ENCODE measurements at places on chromosomes 3 and 15.
A peak's percentile ranks its signal among the peaks of the same experiment; 100 is the strongest.

- DNase-seq = no peak
These were observed 33.2 kb downstream of the CDCP1 start for GRCh38 chr3:45112939-45113338.

DNA sequence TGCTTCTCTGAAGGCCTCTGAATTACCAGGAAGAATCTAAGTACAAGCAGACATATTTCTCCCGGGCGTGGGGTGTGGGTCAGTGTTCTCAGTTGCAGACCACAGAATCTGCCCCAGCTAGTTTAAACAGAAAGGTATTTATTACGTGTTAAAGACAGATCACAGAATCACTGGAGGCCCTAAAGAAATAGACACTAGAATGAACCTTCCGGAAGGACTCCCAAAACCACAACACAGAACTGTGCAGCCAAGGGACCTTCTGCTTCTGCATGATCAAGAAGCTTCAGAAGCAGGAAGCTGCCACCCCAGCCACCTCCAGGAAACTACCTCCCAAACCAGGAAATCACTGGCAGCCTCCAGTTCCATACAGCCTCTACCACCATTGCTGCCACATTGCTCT, 32.7 kb upstream of the ZFAND6 start:
- no peak for DNase-seq

DNA sequence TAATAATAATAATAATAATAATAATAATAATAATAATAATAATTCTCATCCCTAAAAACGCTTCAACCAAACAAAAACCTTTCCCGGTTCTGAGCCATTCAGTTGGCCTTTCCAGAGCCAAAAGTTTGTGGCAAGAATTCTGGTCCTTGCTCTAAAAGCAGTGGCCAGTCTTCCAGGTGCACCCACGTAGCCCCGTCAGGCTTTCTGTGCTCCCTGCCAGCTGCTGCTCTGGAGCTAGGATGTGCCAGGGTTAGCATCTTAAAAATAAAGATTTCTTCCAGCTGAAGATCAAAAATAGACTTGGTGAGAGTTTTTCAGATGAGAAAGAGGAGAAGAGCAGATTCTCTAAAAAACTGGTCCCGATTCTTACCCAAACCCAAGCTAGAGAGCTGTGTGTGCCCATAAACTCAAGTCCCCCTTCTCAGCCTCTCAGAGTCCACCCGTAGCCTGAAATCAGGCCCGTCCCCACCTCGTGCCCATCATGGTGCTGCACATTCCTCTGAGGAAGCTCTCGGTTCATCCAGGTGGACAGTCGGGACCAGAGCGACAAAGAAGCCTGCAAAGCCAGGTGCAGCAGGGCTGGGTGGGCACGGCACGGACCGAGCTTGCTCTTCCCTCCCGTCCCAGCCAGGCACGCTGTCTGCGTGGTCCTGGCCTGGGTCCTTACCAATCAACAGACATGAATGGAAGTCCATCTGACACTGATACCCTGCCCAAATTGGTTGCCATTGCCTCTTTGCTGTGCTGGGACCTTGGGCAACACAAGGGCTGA, 155.6 kb downstream of the LRRC28 start:
- DNase-seq = no peak

DNA sequence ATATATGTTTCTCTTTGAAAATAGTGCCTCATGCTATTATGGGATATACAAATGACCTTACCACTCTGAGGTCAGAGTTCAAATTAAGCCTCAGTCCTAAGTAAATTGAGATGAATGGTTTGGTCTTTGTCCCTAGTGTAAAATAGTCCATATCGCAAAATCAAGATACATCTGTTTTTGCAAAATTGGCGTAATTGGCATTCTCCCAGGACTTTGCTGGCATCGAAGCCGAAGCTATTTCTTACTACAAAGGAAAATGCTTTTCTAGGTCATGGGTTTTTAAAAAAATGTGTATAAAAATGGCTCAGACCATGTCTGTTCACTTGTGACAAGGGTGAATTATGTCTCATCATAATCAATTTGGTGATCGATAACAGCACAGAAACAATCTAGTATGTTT, 25.9 kb downstream of the ROBO2 start:
- no peak for DNase-seq

GRCh38 chr3:120708408-120708807, 26.4 kb upstream of the HGD start:
- DNase-seq = no peak

GRCh38 chr3:31610700-31611275, 78.1 kb downstream of the STT3B start:
- DNase-seq = no peak

GRCh38 chr3:25817638-25818037, 27.7 kb downstream of the OXSM start:
- no peak for DNase-seq

DNA sequence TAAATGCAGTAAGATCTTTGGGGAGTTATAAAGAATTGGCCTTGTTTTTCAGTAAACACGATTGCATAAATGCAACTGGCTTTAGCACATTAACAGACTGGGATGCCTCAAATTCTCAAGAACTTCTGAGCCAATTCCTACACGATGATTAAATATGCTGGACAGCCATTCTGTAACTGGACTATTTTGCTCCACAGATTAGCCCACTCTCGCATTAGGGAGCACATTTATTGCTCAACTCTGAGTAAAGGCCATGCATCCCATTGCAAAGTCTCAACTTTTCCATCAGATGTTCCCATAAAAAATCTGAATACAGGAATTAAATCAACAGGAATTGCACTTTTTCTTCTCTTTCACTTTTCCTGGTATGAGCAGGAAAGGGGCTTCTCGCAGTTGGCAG, 66.7 kb upstream of the PRICKLE2 start:
- no peak for DNase-seq

- no peak for DNase-seq
These were observed 67.9 kb upstream of the KY start for GRCh38 chr3:134718726-134719125.

GRCh38 chr3:11060500-11061251, 68.1 kb downstream of the SLC6A1 start:
- peak; percentile 69 for DNase-seq

GRCh38 chr3:185654758-185655145, 68.7 kb downstream of the SENP2 start:
- DNase-seq = no peak

- no peak for DNase-seq
These were observed 104.9 kb downstream of the TPRG1 start for GRCh38 chr3:189276444-189277219.

GRCh38 chr3:73490453-73491286, 134.1 kb downstream of the PDZRN3 start:
- no peak for DNase-seq

GRCh38 chr3:170999737-171000242, 26.7 kb downstream of the SLC2A2 start:
- DNase-seq = no peak

- no peak for DNase-seq
These were observed 23.7 kb downstream of the TPM1 start for GRCh38 chr15:63066272-63066671.

GRCh38 chr3:8499181-8499611, 2.4 kb upstream of the LMCD1 start:
- DNase-seq = no peak

DNA sequence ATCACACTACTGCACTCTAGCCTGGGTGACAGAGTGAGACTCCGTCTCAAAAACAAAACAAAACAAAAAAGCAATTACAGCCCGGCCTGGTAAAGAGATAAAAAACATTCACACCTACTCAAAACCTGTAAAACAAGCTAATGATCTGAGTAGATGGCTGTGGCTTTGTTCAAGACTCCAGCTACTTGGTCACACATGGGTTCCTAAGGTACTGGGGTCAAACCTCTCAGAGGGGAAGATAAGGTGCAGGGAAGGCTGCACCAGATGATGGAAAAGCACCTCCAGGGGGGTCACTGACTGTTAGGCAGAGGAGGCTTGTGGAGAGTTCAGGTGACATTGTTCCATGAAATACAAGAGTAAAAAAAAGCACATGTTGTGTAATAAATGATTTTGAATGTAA, 450.2 kb upstream of the WNT5A start:
- DNase-seq = no peak

- no peak for DNase-seq
These were observed 272.1 kb downstream of the UNC13C start for GRCh38 chr15:54250326-54250725.

GRCh38 chr3:82384181-82384580, 622.7 kb upstream of the GBE1 start:
- DNase-seq = no peak

DNA sequence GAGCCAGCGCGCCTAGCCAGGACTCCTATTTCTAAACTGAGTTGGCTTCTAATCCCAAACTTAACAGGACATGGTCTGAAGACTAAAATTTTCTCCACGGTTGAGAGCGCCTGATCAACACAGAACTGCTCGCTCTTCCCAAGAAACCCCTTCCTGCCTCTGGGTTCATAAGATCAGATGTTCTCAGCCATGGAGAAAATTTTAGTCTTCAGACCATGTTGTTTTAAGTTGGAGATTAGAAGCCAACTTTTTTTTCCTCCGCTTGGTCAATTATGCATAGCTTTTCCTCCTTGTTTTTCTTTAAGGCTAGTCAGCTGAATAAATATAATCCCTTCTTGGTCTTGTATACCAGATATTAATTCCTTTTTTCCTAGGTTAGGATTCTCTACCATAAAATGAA, 356.6 kb upstream of the ADAMTS9 start:
- no peak for DNase-seq

- DNase-seq = no peak
These were observed 40.9 kb upstream of the TSPAN3 start for GRCh38 chr15:77111789-77112188.

DNA sequence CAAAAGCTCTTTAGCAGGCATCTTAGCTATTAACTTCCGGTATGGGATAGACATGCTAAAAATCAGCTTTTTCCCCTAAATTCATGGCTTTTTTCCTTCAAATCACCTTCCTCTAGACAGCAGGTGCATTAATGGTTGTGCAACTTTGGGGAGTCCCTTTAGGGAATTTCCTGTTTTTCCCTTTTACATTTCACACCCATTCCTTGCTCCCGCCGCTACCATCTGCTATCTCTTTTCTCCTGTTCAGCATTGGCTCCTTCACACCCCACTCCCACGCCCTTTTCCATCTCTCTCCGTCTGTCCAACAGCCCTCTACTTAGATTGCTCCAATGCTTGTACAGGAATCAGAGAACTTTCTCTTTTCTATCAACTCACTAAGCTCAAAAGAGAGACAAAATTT, 43.4 kb downstream of the FEZF2 start:
- no peak for DNase-seq

DNA sequence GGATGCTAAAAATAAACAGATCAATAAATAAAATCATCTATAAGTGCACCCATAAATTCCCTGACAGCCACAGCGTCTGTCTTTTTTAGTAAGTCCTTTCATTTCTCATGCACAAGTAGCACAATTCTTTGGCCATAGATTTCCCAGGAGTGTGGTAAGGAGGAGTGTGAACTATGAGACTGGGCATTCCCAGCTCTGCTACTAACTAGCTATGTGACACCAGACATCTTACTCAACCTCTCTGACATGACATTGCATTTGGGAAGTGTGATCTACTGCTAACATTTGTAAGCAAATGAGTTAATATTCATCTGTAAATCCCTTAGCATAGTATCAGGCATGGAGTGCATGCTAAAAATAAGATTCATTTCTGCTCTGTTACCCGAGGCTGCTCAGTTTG, 301.7 kb downstream of the NTRK3 start:
- DNase-seq = no peak

GRCh38 chr3:15819576-15819975, 21.8 kb upstream of the ANKRD28 start:
- no peak for DNase-seq

GRCh38 chr15:63833021-63833696, 589 bp downstream of the HERC1 start:
- peak; percentile 48 for DNase-seq
